ENCODE measurements at places on chromosomes 12 and 14.

- DNase-seq = peak; percentile 7
These were observed 29.5 kb upstream of the RHOJ start for GRCh38 chr14:63174760-63175191.

- no peak for DNase-seq
These were observed 50.7 kb upstream of the MAP1LC3B2 start for GRCh38 chr12:116508145-116509121.

- DNase-seq = no peak
These were observed 74.2 kb downstream of the ARF6 start for GRCh38 chr14:49966971-49967630.

- DNase-seq = peak; percentile 70
These were observed at the start of gene LRRC9 for GRCh38 chr14:59919570-59920377. LRRC9 (plus strand) TSS chr14:59920144.

- no peak for DNase-seq
These were observed 2.2 kb downstream of the TMEM132C start for GRCh38 chr12:128269181-128269591.

- DNase-seq = no peak
These were observed 79.6 kb downstream of the VRK1 start for GRCh38 chr14:96876747-96877146.
